ENCODE measurements at places on chromosomes 13 and 19.

DNA sequence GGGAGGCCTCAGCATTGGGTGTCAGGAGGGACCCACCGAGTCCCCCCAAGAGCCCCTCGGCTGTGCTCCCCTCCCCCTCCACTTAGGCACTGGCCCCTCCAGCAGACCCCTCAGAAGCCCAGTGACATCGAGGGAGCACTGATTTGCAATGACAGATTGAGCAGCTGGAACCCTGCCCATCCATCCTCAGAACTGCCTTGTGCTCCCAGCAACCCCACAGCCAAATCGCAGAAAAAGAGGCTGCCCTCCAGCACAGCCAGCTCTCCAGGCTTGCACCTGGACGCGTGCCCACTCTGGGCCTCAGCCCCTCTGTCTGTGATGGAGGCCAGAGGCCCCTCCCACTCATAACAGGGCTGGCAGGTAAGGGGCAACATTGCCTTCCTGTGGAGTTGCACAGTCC, 123.2 kb upstream of the VSTM2B start:
- DNase-seq, result no peak

DNA sequence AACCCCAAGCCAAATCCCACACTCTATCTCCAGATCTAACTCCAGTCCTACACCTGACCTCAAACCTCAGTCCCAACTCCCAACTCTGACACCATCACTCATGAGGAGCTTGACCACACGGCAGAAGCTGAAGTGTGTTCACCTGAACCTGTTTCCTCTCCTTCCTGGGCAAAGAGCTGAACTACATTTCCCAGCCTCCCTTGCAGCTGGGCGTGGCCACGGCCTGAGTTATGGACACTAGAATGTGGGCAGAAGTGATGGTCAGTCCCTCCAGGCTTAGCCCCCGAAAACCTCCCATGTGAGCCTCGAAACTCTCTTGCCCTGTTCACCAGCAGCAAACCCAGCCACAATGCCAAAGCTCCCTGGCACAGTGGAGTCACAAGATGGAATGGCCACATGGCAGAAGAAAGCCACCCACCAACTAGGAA, 19.5 kb upstream of the MEIS3 start:
- no peak for DNase-seq

GRCh38 chr13:70864731-70865130, 756.5 kb upstream of the KLHL1 start:
- no peak for DNase-seq

DNA sequence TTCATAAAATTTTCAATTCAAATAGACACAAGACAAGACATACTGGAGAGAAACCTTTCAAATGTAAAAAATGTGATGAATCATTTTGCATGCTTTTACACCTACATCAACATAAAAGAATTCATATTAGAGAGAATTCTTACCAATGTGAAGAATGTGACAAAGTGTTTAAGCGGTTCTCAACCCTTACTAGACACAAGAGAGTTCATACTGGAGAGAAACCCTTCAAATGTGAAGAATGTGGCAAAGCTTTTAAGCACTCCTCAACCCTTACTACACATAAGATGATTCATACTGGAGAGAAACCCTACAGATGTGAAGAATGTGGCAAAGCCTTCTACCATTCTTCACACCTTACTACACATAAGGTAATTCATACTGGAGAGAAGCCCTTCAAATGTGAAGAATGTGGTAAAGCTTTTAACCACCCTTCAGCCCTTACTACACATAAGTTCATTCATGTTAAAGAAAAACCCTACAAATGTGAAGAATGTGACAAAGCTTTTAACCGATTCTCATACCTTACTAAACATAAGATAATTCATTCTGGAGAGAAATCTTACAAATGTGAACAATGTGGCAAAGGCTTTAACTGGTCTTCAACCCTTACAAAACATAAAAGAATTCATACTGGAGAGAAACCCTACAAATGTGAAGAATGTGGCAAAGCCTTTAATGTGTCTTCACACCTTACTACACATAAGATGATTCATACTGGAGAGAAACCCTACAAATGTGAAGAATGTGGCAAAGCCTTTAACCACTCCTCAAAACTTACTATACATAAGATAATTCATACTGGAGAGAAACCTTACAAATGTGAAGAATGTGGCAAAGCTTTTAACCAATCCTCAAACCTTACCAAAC, 24.6 kb upstream of the ZNF431 start:
- DNase-seq, result no peak

- DNase-seq, result peak; percentile 78
Observed at GRCh38 chr19:35757231-35757748, 461 bp upstream of the HSPB6 start.

- no peak for DNase-seq
Observed at GRCh38 chr13:47521890-47522487, 479.1 kb downstream of the SUCLA2 start.

DNA sequence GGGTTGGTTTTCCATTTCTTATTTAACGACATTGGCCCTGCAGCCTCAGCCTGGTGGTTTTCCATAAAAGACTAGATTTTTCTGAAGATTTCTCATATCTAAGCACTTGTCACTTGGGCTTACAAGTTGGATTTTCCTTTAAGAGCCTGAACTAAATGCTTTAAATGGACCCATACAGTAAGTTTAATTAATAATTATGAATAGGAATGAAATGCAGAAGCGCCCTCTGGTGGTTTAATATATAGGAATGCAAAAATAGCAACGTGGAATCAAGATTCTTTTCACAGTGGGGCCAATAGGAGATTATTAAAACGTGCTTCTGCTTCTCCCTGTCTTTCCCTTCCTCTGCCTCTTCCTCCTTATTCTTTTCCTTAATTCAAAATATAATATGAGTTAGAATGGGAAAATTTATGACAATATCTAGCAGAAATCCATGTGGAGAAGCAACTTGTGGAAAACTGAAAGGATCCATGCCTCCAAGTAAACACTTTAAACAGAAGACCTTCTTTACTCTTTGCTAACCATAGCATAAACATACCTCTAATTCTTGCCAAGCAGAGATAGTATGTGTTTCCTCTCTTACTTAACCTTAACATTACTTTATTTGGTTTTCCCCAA, 324.0 kb downstream of the GPC5 start:
- DNase-seq, result no peak

DNA sequence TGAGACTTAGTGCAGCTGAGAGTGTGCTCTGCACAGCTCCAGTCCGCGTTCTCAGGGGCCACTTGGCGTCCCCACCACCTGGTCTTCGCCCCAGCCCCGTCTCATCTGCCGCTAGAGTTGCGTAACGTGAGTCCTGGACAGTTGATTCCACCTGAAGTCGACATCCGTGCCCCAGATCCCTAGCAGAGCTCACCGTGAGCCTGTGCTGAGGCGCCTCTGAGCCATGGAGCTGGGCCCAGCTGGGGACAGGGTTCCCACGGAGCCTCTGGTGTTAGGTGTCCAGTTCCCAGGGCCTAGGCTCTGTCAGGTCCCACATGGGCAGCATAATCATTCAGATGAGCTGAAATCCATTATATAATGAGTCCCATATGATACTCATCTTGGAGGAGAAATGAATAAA, 147.1 kb upstream of the SOX1 start:
- DNase-seq, result no peak

DNA sequence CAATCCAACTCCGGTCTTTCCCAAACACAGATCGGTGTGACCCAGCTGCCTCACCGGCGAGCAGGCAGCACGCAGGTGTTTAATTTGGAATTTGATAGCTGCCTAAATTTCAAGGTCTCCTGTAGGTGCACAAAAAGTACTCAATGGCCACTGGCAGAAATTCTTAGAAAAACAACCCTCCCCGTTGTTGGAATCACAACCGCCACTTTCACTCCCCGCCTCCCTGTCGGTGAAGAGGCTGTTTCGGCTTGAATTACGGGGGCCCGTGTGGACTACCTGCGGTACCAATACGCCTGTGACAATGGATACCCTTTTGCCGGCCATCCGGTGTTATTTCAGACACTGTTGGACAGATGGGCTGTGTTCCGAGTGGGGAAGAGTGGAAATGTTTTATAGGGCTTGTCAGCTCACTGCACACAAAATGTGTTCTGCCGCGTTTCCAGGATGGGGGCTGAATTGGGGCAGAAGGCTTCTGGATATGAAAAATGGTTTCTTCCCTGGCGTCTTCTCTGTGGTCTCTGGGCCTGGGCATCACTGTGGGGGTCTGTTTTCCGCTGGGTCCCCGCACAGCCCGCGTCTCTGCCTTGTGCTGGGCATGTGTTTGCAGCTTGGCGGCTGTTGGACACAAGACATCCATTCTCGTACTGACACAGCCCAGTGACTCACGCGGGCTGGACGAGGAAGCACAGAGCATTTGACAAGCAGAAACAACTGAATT, 45.4 kb downstream of the ZIC5 start:
- no peak for DNase-seq

GRCh38 chr13:73745190-73745589, 389.0 kb downstream of the KLF12 start:
- no peak for DNase-seq
